ENCODE measurements at places on chromosomes 6 and 20. TPM values are rescaled to one million over a fixed set of nuclear protein-coding genes. Genes with fewer than 3 reads are reported as not detected.

Gene TNXB
- total RNA-seq: 0.31 TPM

Gene BMP5
- total RNA-seq: not detected

Gene TUBB1
- total RNA-seq: not detected

Gene PRSS16
- total RNA-seq: 3.8 TPM

Gene ECT2L
- total RNA-seq: not detected

Gene DEFB123
- total RNA-seq: not detected

Gene FAM83C
- total RNA-seq: 2.6 TPM

Gene GLP1R
- total RNA-seq: not detected

Measured in foreskin keratinocyte (primary cell).